ENCODE measurements at places on chromosomes 2 and 18.

- peak; percentile 54 for DNase-seq
These were observed 176.4 kb downstream of the AGAP1 start for GRCh38 chr2:235669983-235670962.

DNA sequence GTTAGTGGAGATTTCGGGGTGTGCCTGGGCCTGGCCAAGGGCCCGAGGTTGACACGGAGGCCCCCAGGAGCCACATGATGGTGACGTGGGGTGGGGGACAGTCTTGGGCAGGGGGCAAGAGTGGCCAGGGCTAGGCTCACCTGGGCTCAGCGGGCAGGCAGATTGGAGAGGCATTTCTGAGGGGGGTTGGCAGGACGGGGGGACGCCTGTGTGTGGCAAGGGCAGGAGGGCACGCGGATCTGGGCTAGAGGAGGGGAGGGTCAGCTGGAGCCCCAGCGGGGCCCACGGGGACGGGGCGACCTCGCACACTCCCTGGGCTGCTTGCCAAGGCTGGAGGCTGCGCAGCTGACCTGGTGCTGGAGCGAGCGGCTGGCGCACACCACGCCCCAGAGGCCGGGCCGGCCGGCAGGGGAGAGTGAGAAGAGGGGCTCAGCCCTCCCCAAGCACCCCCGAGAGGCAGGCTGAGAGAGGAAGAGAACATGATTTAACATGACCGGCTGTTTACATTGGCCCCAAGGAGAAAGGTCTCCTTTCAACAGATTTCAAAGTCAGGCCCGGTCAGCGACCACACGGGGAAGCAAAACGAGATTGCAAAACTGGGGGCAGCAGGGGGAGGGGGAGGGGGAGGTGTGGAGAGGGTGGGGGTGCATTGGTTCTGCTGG lies 38.0 kb upstream of the SNED1 start:
- peak; percentile 59 for DNase-seq

- no peak for DNase-seq
These were observed 184.2 kb downstream of the NEDD4L start for GRCh38 chr18:58228176-58228575.

DNA sequence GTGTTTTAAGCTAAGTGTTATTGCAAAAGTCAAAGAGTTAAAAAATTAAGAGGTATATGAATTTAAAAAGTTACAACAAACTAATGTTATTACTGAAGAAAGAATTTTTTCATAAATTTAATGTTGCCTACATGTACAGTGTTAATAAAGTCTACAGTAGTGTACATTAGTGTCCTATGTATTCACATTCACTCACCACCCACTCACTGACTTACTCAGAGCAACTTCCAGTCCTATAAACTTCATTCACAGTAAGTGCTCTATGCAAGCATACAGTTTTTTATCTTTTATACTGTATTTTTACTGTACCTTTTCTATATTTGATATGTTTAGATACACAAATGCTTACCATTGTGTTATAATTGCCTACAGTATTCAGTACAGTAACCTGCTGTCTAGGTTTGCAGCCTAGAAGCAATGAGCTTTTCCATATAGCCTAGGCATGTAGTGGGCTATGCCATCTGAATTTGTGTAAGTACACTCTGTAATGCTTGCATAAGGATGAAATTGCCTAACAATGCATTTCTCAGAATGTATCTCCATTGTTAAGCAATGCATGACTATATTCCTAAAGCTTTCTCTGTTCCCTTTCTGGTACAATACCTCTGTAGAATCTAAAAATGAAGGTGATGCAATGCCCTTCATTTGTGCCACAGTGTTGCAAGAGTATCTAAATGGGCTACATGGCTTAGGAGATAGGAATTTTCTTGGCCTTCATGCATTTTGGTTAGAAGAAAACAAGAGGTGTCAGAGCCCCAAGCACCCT lies 370.8 kb upstream of the NT5C1B start:
- DNase-seq, result no peak

DNA sequence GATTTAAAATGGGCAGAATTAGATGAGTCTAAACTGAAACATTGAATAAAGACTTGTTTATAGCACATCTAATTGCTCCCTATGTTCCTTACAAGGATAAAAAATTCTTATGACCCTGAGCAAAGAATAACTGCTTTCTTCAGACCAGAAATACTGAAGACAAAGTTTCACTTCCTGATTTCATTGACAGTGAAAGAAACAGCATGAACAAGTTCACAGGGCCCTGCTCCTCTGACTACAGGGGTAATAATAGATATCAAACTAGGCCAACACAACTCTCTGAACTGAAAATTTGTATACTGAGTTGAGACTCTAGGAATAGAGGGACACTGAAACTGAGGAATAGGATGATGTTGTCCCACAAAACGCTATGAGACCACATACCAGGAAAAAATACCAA lies 1383.3 kb upstream of the CDH2 start:
- DNase-seq, result no peak

DNA sequence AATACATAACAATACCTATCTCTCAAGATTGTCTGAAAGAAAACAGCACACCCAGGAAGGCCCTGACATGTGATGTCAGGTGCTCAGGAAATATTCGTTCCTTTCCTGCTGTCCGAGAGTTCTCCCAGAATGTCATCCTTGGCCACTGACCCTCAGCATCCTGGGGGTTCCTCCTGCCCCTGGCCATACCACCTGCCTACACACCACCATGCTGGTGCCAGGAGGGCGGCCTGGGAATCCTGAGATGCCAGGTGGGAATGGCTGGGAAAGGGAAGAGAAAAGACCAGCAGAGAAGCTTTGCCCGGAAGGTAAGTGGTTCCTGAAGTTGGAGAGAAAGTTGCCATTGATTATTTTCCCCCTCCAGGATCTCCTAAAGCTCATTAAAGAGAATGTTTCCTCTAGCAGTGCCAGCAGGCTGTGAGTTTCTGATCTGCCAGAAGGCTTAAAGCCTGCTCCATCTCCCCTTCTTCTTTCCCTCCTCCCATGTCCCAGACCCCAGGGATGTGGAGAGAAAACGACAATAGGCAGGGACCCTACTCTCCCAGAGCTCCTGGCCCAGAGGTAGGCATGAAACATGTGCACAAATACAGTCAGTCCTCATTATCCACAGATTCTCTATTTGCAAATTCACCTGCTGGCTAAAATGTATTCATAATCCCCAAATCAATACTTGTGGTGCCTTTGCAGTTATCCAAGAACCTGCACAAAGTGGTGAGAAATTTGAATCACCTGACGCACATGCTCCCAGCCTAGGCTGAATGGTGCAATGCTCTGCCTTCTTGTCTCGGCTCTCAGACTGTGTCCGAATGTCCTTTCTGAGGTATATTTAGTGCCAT lies 147.1 kb upstream of the MYCN start:
- DNase-seq, result no peak

GRCh38 chr2:72124376-72124775 lies 23.3 kb downstream of the CYP26B1 start:
- DNase-seq, result no peak

DNA sequence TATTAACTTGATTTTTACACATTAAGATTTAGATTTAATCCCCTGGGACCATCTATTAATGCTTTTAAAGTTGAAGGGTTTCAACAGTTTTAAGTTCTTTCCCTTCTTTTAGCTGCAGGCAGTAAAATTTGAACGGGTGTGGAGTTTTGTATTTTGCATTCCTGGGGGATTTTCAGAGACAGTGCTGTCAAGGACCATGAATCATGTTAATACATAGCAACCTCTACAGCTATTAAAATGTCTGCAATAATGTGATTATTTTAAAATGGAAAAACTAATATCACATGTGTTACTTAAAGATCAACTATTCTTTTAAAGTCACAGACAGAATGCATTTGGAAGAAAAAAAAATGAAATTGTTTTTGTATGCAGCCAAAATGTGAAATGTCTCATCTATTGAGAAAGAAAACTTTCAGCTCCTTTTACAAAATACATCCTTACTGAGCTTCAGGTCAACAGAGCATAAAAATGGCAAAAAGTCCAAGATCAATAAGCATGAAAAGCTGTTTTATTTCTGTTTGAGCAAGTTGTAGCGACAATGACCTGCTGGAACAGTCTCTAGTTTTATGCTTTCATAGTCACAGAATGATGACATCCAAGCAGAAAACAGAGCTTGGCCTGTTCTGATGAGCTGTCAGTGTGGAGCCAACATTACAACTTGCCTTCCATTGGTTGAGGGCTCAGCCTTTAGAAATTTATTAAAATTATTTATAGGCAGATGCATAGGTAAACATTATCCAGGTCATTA lies 21.6 kb upstream of the ZNF521 start:
- no peak for DNase-seq

- no peak for DNase-seq
These were observed 413.6 kb upstream of the ID2 start for GRCh38 chr2:8268172-8268783.

- DNase-seq, result no peak
These were observed 291.5 kb upstream of the CCDC68 start for GRCh38 chr18:55250768-55251173.

Data from stromal cell of bone marrow (primary cell).